ENCODE measurements at places on chromosomes 13 and 19.

- no peak for DNase-seq
These were observed 120.8 kb downstream of the SOX1 start for GRCh38 chr13:112187527-112188297.

GRCh38 chr13:27171244-27171826, at the start of gene USP12:
USP12 (minus strand) TSS chr13:27171811; CDS start chr13:27171639, 172 bp downstream.
- peak; percentile 46 for DNase-seq

DNA sequence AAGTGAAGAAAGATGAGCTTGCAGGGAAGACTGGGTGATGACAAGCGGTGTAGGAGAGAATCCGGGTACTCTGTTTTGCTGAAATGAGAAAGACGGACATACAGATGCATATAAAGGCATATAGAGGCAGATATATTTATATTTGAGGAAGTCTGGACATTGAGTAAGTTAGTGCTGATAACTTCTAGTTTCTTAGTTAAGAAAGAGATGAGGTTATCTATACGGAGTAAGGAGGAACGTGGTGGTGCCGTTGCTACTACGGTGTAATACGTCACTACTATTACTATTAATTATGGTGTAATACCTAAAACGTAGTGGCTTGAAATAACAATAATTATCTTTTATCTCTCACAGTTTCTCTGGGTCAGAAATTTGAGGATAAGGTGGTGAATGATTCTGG, 9.8 kb upstream of the CPB2 start:
- peak; percentile 80 for DNase-seq

DNA sequence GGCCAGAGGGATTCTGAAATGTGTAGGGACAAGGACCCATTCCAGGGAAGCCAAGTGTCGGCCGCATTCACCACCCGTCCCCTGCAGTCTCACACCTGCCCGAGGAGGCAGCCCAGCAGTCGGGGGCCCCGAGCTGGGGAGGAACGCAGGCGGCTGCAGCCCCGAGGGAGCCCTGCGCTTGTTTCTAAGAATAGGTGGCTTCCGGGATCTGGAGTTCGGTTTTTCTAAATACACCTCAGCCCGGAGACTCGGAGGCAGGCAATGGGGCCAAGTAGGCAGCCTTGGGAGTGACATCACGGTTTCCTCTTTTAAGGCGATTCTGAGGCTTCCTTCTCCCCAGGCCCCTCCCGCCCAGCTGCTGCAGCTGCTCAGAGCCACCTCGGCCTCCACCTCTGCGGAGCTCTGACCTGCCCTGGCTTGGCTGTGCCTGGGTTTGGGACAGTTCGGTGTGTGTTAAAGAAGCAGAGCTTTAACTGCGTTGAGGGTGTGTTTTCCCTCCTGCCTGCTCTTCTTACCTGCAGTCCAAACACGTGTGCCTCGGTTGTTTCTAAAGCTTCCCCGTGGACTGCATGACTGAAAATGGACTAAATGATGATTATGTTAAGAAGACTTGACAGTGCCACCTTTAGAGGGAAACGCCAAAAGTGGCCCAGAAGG, 80.5 kb downstream of the COL4A2 start:
- DNase-seq, result peak; percentile 25

- DNase-seq, result peak; percentile 55
These were observed 6.5 kb downstream of the RAB11B start for GRCh38 chr19:8396563-8397203.

DNA sequence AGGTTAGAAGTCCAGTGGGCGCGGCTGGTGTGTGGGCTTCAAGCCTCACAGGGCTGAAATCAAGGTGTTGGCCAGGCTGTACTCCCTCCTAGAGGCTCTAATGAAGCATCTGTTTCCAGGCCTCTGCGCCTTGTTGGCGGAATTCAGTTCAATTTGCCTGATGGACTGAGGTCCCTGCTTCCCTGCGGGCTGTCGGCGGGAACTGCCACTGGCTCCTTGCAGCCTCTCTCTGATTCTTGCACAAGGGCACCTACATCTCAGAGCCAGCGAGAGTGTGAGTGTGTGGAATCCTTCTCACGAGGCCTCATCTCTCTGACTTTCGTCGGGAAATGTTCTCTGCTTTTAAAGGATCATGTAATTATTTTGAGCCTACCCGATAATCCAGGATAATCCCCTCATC, 128.6 kb downstream of the DLEU7 start:
- peak; percentile 22 for DNase-seq

- DNase-seq, result no peak
These were observed 1.4 kb downstream of the SIAH3 start for GRCh38 chr13:45850027-45850613.
